IMR-90 (cell line): ENCODE measurements at places on chromosomes 7 and 10. TPM values are rescaled to one million over a fixed set of nuclear protein-coding genes. Genes with fewer than 3 reads are reported as not detected.

DNA sequence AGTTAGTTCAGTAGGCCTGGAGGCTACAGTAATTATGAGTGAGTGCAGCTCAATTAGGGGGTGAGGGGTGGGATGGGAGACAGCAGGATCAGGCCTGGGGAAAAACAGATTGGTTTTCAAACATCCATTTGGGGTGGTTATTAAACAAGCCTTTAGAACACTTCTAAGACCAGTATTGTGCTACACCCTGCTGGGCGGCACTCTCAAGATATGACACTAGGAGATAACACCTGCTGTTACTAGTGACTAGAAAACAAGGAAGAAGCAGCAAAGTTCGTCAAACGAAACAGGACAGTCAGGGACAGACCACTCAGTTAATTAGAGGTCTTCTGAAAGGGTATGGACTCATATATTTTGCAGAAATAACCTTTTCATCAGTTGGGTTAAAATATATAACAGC is 353.6 kb downstream of the PTEN start:
- H3K4me1 ChIP-seq, result peaks cover 7% of the 10 kb centered on the region; the same call in 1 of the 2 replicates
- no peak for DNase-seq
- no peaks in the 10 kb centered on the region for H3K36me3 ChIP-seq
- no peak overlapping the region for H3K27ac ChIP-seq

- no peaks in the 10 kb centered on the region for H3K36me3 ChIP-seq
- H3K4me3 ChIP-seq, result peak within 1 kb of the TSS; percentile 62
- H3K27ac ChIP-seq, result no peak within 1 kb of the TSS
- H3K4me1 ChIP-seq, result peaks cover 10% of the 10 kb centered on the region
Measured at GRCh38 chr7:98869597-98870120, at the start of gene TMEM130. Gene TMEM130 (minus strand): TSS chr7:98870014. CDS start chr7:98869861, 153 bp downstream.

DNA sequence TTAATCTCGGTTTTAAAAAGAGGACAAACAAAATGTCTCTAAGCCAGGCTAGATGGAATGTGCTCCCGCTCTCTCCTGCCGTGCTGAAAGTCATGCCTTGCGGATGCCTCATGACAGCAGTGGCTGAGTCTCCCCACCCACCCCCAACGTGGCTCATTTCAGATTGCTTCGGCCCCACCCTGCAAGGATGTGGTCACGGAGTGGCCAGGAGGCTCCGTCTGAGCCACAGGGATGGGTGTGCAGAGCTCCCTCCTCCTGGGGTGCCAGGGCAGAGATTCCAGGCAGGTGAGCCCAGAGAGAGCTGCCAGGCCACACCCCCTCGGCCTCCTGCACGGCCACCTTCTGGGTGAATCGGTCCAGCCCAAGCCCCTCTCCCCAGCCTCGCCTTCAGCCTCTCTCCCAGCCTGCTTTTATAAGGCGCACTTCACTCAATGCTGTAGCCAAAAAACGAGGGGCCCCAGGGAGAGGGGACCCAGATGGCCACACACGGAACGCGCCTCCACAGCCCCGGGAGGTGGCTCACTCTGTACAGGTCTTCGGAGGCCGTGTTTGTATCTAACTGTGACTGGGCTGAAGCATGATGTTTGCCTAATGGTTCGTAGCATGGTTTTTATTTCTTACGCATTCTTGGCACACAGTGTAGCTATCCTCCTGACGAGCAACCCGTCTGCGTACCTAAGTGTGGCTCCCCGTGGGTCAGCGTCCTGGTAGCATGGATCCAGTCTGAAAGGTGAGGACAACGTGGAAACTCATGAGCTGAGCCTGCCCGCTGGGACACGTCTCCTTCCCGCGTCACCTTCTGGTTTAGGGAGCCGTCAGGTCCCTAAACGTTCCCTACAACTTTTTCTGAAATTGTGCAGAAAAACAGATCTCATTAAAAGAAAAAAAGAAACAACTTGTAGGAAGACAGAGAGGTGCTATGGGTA is 413.8 kb upstream of the FOXK1 start:
- no peak for DNase-seq
- no peak overlapping the region for H3K27ac ChIP-seq
- H3K27me3 ChIP-seq, result no peaks in the 10 kb centered on the region
- no peaks in the 10 kb centered on the region for H3K4me1 ChIP-seq
- no peak overlapping the region for H3K4me3 ChIP-seq
- no peaks in the 10 kb centered on the region for H3K36me3 ChIP-seq

DNA sequence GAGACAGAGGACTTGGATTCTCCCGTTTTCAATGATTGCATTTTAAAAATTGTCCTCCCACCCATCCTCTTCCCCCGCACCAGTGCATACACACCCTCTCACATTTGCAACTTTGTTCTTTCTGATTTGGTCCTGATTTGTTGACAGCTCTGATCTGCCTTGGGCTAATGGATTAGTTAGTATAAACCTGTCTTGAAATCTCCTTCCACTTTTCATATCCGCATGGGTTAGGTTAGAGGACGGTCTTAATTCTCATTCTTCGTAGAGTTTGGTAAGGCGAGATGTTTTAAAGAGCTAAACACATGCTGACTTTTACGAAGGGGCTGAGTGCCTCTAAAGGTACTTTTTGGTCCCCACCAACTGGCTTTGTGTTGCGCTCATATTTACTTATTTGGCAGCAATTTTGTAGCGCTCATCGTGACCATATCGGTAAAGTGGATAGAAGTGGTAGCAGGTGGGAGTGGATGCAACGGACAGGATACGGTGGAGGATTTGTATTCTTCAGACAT is 1.1 kb downstream of the AHR start:
- H3K4me3 ChIP-seq, result peak overlapping the region; percentile 98
- H3K36me3 ChIP-seq, result no peaks in the 10 kb centered on the region
- no peaks in the 10 kb centered on the region for H3K27me3 ChIP-seq
- DNase-seq, result peak; percentile 24
- H3K27ac ChIP-seq, result peak overlapping the region; percentile 77

DNA sequence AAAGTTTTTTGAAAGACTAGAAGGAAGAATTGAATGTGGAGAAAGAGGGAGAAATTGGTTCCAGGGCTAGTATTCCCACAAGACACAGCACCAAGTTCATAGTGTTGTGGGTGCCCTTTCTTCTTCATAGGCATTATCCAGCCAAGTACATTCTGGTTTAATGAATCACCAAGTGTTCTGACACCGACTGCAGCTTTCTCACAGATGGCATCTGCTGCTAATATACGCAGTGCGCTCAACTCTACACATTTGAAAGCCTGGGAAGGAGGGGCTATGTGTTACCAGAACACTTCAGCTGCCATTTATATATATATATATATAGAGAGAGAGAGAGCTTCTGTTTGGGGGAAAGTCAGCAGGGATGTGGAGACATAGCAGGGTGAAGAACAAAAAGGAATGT is 1168.4 kb downstream of the GATA3 start:
- no peaks in the 10 kb centered on the region for H3K4me1 ChIP-seq
- no peak overlapping the region for H3K4me3 ChIP-seq
- no peak overlapping the region for H3K27ac ChIP-seq
- DNase-seq, result no peak

DNA sequence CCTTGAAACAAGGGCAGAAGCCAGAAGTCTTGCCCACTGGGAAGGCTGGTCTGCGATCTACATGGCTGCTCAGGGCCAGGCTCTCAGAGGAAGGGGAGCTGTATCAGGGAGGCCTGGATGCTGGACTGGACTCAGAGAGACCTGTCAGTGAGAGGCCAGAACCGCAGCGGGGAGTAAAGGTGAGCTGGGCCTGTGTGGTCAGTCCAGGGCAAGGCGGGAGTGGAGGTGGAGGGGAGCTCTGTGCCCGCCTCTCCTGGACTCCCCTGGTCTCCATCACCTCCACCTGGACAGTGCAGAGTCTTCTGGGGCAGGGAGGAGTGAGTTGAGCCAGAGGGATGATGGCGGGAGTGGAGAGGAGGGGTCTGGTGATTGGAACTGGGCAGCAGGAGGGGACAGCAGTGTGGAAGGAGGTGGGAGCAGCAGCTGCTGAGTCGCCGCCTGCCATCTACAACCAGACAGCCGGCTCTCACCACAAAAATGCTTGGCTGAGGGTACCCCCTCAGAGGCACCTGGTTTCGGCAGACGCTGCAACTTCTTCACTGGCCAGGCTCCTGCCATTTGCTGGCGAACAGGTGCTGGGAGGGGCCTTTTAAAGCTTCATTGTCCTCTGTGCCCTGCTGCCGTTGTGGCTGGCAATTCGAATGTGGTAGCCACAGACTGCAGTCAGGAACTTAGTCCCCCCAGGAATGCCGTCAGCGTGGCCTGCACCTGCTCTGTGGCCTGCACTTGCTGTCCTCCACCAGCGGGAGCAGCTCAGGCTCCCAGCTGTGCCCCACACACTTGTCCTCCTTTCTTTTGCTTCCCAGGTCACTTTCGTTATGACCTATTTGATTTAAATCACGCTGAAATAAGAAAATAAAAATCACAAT is 3.5 kb downstream of the RASSF4 start:
- H3K4me1 ChIP-seq, result peaks cover 35% of the 10 kb centered on the region
- H3K36me3 ChIP-seq, result no peaks in the 10 kb centered on the region
- no peak overlapping the region for H3K4me3 ChIP-seq

GRCh38 chr10:78336402-78336791 is 302.7 kb downstream of the RPS24 start:
- H3K36me3 ChIP-seq, result no peaks in the 10 kb centered on the region
- no peak overlapping the region for H3K27ac ChIP-seq
- DNase-seq, result peak; percentile 97
- peaks cover 12% of the 10 kb centered on the region for H3K27me3 ChIP-seq
- no peak overlapping the region for H3K4me3 ChIP-seq

- no peaks in the 10 kb centered on the region for H3K36me3 ChIP-seq
- no peaks in the 10 kb centered on the region for H3K27me3 ChIP-seq
- no peak overlapping the region for H3K27ac ChIP-seq
- H3K4me3 ChIP-seq, result no peak overlapping the region
- peaks cover 11% of the 10 kb centered on the region for H3K4me1 ChIP-seq
Measured at GRCh38 chr10:3224241-3224640, 51.7 kb upstream of the PITRM1 start.

The CRHR2 gene
- polyA plus RNA-seq, result not detected in 2 replicates

The GDF2 gene
- 0.04 TPM in 1 of 2 replicates, not detected in the other for polyA plus RNA-seq
